ENCODE measurements at places on chromosomes 3 and 15.
A peak's percentile ranks its signal among the peaks of the same experiment; 100 is the strongest.

GRCh38 chr15:99574502-99574901 lies 8.7 kb downstream of the MEF2A start:
- no peak for DNase-seq

GRCh38 chr3:172029425-172030098 lies 9.8 kb upstream of the FNDC3B start:
- DNase-seq = no peak

- no peak for DNase-seq
Measured at GRCh38 chr15:65969865-65970816, 100.8 kb downstream of the RAB11A start.

DNA sequence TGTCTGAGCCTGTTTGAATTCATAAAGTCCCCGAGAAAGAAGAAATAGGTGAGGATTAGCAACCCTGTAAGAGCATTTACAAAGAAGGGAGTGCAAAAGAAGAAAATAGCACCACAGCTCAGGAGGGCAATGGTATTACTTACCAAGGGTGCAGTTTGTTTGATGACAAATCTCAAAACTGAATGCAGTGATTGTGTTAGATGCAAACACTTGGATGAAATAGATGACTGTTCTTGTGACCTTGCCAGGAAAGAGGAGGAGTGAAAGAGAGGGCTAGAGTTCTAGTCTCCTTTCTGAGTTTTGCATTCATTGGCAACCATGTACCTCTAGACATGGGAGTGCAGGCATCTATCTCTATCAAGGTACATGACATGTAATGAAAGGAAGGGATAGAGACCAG lies 1030.8 kb upstream of the CFAP20DC start:
- peak; percentile 34 for DNase-seq

GRCh38 chr3:72533591-72534473 lies 314.4 kb downstream of the SHQ1 start:
- no peak for DNase-seq

GRCh38 chr3:403826-404225 lies 207.3 kb downstream of the CHL1 start:
- DNase-seq = no peak

DNA sequence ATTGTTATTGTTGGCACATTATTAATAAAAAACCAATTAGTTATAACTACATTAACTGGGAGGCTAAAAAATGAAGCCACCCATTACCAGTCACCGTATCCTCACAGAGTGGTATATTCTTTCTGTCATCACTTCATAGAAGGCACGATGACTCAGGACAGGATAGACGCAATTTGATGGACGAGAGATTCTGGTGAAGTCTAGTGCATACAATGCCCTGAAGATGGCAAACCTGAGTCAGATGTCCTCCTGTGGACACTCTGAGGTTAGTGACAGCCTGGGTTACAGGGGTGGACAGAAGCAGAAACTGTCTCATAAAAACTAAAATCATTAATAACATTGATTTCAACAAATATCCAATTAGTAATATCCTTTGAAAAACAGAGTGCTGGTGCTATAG lies 150.3 kb downstream of the SLC9A9 start:
- DNase-seq = peak; percentile 5

DNA sequence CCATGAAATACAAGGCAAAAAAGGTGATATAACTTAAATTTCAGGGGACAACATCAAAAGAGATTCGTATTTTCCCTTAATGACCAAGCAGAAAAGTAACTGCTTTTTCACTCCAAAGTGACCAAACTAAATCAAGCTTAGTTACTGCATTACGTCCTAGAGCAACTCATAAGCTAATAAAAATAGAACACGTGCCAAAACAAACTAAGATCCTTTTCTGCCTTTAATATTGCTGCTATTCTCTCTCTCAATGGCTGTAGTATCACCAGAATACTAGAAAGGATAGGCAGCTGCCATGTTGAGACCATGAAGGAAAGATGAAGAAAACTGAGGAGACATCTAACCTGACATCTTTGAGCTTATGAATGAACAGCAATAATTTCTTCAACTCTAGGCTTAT lies 43.3 kb downstream of the UBXN7 start:
- DNase-seq = no peak

GRCh38 chr3:103991461-103992115 lies 1375.1 kb upstream of the ALCAM start:
- peak; percentile 65 for DNase-seq

GRCh38 chr15:89967881-89968280 lies 33.2 kb upstream of the ZNF710 start:
- no peak for DNase-seq

DNA sequence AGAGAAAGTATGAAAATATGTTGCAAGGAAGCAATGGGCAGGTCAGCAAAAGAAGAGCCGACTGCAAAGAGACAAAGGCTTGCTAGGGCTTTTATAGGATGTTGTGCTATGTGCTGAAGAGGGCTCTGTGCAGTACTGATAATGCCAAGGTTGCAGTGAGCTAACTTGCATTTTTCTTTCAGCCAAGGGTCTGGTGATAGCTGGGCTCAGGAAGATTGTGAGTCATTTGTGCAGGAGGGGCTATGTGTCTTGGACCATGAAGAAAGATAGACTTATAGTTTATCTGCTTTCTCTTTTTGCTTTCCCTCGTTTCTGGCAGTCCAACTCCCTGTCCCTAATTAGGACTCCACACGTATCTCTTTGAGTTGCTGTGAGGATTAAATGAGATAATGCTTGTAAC lies 64.5 kb upstream of the LRIG1 start:
- DNase-seq = no peak

DNA sequence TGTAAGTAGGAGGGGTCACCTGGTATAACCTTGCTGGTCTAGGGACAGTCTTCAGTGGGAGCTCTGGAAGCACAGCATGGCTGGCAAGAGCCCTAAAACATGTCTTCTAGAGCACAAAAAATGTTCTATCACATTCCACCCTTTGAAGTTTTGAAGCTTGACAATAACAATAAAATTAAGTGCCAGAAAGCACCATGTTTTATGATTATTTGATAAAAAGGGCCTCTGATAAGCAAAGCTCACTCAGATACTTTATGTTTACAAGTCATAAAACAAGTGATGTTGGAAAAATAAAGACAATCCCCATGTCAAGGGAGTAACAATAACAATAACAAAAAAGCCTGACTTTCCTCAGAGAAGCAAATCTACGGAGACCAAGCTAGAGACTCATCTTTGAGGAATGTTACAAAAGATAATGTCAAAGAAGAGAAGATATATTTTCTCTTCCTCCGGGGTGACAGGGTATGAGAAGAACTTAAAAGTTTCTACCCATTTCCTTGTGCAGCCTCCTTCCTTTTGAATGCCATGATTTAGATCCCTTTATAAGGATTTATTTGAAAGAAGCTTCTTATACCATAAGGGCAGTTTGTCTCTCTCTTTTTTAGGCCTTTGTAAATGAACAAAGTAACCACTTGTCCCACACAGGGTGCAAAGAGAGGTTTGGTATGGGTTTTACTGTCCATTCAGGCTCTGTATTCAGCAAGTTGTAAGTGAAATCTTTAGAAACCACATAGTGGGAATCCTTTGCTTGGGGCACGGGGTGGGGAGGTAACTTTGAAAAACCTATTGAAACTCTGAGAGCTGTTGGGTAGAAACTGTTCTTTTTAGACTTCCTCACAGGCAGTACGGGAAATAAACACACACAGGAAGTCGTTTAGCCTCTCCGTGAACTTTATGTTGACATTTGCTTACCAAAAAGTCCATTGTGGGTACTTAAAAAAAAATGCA lies 109.6 kb upstream of the RBMS3 start:
- peak; percentile 95 for DNase-seq

GRCh38 chr3:37943631-37944314 lies 46.8 kb upstream of the VILL start:
- DNase-seq = no peak

GRCh38 chr3:196227629-196228493 lies 11.5 kb downstream of the SLC51A start:
- DNase-seq = no peak

DNA sequence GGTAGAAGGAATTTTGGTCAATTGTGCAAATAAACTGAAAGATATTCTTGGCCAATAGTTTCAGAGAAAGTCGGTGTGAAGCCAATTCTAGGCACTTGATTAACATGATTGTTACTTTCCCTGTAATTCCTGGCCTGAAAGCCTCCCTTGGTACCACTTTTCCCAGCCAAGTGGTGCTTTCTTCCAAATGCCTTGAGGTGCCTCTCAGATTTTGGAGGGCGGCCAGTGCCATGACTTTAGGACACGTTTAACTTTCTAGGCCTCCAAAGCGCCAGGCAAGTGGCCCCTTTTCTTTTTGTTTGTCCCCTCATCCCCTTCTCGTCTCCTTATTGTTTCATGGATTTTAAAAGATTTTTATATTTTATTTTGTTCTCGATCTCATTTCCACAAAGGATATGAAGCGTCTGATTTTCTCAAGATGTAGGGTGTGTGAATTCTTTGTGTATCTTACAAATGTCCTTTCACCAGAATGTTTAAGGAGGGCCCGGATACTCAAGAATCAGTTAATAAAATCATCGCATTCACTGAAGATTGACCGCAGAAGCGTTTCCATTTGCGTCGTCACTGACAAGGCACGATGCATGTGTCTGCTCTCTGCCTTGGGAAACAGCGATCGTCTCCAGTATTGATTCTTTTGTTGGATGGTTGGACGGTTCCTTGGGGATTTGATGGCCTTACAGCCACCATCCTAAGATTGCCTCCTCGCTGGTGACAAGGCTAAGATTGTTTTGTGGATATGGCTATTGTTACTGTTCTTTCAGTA lies 87.8 kb downstream of the ASB7 start:
- peak; percentile 47 for DNase-seq

- DNase-seq = no peak
Measured at GRCh38 chr3:64438812-64439211, 213.5 kb upstream of the PRICKLE2 start.

GRCh38 chr3:115381573-115381912 lies 234.5 kb upstream of the ZBTB20 start:
- DNase-seq = no peak

DNA sequence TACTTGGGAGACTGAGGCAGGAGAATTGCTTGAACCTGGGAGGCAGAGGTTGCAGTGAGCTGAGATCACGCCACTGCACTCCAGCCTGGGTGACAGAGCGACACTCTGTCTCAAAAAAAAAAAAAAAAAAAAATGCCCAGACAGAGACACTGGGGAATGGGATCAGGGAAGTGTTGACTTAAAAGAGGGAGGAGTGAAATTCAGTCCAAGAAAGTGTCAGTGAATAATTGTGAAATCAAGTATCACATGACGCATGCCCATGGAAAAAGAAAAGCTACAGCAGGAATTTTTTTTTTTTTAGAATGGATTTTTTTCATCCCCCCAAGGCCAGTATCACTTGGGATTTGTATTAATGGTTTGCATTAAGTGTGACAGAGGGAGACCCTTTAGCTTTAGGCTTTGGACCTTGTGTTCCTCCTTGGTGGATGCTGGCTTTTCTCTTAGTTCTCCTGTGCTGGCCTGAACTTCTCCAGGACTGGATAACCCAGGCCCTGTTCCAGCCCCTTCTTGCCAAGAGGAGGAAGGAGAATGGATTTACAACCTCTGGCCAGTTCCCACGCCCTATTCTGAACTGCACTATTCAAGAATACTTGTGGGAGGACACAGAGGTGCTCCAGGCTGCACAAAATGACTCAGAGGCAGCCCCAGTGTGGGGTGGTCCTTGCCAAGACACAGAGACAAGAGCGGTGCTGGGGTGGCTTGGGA lies 36.7 kb upstream of the ZNF774 start:
- peak; percentile 33 for DNase-seq

DNA sequence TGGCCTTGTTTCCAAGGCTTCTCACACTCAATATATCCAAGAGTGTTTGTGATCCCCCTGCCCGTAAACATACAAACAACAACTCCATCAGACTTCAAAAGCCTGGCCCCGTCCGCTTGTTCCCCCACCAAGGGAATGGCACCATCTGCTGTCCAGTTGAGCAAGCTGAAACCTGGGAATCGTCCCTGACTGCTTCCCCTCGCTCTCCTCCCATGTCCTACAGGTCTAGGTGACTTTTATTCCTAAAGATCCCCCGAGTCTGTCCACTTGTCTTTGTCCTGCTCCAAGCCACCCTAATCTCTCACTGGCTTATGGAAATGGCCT lies 27.9 kb upstream of the FAM174B start:
- peak; percentile 48 for DNase-seq

DNA sequence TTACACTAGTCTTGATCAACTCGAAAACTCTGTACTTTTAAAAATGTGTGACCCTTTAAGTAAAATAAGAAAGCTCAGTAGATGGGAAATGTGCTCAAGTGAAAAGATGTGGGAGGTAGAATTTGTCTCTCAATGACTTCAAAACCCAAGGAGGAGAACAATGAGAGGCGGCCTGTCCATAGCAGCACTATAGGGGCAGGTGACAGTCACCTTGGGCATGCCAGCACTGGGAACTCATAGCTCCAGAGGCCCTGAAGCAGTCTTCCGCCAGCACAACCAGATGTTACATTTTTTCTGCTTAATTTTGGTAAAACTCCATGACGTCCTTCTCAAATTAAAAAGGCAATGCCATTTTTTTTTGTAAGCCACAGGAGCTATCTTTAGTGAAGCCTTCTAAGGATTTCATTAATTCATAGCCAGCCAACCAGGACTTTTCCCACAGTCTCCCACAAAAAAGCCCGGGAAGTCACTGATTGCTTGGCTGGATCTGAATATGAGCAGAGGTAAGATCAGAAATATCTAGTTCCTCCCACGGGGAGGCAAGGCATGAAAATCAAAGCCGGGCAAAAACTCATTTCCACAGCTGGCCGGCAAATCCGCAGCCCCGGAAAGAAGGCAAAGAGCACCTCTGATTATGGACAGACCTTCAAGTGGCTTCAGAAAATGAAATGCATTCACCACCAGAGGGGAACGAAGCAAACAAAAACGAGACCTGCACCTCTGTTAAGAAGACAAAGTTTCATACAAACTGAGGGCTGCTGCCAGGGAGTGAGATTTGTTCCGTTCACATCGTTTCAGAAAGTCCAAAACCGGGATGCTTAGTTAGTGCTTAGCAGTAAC lies 10.5 kb downstream of the IL17RD start:
- DNase-seq = no peak

DNA sequence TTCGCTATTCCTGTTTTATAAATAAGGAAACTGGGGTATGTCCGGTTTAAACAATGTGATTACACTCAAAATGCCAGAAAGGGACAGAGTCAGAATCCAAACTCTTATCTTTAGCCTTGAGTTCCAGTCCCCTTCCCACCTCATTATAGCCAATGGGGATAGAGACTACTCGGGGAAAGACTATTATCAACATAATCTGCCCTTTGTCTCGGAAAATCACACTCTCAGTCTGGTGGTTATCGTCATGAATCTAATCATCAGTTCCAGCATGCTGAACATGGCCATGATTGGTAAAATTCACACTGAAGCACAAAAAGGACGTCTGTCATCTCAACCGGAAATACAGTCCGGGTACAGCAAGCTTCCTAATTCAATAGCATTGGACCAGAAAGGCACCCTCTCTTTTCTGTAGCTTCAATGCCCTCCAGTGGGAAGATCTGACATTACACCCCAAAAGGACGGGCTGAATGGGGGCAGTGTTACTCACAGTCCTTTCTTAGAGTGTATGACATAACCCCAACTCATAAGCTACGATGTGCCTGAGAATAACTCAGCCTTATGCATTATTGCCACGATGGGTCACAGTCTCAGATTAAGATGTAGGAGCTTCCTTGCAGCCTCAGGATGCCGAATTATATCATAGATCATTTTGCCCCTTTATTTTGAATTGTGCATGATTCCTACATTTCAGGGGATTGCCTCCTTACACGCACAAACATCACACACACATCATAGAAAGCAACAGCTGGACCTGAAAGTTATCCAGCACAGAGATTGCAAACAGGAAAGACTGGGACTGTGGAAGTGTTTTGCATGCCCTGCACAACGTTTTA lies 390.4 kb upstream of the LMCD1 start:
- peak; percentile 91 for DNase-seq
